Activated CD4-positive, alpha-beta T cell treated with anti-CD3 and anti-CD28 coated beads for 24 hours (primary cell): ENCODE measurements at places on chromosomes 4 and X.
A peak's percentile ranks its signal among the peaks of the same experiment; 100 is the strongest.

- DNase-seq = no peak
Observed at GRCh38 chr4:40628888-40629287, 776 bp downstream of the RBM47 start.

DNA sequence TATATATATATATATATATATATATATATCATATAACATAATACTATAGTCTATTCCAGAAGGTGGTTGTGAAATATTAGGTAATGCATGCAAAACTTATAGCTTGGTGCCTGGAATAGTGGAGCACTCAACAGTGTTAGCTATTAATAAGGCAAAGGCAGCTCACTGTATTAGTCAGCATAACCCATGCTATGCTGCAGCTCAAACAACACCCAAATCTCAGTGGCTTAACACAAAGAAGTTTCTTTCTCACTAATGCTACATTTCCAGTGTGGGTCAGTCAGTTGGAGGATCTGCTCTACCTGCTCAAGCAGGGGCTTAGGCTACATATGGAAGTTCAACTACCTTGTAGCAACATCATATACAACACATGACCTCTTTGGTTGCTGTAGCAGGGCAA, 5.2 kb upstream of the RPGR start:
- DNase-seq = no peak

DNA sequence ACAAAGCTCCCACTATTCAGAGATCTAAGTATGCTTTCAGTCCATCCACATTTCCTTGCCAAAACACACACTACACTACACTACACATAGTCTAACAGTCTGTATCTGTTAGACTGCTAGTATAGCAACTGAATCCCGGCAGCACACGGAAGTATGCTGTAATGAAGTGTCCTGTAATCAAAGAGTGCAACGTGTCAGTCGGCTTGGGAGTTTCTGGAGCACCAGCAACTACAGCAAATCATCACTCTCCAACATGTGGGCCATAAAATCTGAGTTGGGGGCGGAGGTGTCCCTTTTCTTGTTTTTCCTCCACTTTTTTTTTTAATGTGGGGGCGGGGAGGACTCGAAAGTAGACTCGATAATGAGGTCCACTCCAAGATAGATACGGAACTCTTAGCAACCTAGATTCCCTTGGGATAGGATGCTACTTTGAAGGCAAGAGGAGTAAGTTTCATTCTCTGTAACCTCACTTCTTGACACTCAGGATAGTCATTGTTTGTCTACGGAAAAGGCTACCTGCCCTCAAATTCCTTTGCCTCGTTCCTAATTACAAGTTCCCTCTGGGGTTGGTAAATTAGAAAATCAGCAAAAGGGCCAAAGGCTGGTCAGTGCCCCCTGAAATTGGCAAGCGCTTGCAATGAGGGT, 722 bp downstream of the SLC10A7 start:
- peak; percentile 4 for DNase-seq

GRCh38 chr4:3364199-3364598, 71.4 kb downstream of the RGS12 start:
- DNase-seq = no peak

DNA sequence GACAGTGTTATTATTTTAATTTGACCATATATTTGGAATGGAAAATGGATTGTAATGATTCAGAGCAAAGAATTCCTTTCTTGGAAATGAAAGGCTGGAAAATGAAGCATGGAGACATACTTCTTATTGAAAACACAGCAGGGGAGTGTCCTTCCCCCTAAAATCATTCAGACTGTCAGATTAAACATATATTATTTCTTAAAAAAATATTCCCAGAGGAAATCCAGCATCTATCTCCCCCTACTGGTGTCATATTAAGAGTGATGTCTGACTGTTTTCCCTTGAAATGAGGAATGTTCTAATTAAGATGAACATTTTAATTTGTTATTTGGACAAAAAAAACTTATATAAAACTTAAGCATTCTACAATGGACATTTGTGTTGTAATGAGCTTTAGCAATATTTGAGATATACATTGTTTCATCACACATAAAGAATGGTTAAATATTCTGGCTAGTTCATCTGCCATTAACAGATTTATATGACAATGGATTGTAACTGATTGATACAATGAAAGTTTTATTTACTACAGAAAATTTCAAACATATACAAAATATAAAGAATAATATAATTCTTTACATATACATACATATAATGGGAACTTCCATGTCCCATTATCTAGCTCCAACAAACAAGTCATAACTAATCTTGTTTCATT, 264.6 kb downstream of the SPRY1 start:
- no peak for DNase-seq

GRCh38 chrX:53253293-53254020, 27.9 kb downstream of the IQSEC2 start:
- no peak for DNase-seq

- no peak for DNase-seq
Observed at GRCh38 chr4:140829825-140830224, 73.6 kb upstream of the TBC1D9 start.

GRCh38 chr4:127362686-127363085, 270.1 kb upstream of the INTU start:
- no peak for DNase-seq

DNA sequence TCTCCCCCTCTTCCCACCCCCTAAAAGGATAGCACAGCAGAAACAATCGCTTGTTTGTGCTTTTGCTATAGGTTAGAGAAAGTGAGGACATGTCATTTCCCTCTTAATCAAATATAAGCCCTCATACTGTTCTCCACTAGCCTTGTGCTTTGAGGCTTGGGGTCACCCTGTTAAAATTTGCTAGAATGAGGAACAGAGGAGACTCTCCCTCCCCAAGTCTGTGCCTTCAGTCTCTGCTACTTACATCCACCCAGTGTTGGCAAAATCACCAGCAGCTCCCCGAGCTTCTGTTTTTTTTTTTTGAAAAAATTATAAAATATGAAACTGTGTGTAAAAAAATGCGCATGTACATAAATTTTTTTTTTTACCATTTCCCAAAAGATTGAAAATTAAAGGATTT, 19.3 kb downstream of the KLF3 start:
- no peak for DNase-seq

DNA sequence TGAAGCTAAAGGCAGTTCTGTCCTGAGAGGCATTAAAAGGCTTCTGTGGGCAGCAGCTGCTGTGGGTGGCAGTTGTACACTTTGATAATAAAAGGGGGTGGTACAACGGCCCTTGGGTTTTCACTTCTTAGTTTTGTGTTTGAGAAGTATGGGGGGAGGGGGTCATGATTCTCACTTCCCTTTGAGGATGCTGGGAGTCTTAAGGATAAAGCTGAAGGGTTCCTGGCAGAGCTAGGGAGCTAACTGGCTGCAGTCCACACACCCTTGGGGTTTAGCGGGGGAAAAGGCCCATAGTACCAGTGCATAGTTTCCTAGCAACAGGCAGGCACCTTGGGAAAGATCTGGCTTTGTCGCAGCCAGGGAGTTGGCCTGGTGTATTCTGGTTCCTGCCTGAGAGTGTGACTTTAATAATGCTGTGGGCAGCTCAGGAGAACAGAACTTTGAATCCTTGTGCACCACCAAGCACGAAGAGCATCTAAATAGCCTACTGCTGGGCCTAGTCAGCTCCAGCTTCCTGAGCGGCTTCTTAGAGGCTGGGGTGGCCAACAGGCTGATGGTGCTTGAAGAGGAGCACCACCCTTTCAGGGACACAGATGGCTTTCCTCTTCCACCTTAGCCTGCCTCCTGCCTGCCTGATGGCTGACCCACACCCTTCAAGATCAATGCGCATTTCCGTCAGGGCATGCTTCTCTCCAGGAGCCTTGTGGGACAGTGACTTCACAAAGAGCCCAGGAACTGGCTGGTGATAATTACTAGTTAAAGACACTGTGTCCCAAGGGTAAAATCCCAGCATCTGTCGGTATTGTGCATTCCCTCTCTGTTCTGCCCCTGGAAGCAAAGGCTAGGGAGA, 12.5 kb downstream of the ZBTB33 start:
- DNase-seq = no peak

GRCh38 chr4:110073053-110073845, 125.2 kb downstream of the ELOVL6 start:
- DNase-seq = no peak

GRCh38 chr4:73127839-73128453, 58.4 kb upstream of the COX18 start:
- no peak for DNase-seq

GRCh38 chrX:120791013-120791643, 84.5 kb downstream of the CT47B1 start:
- no peak for DNase-seq

- DNase-seq = no peak
Observed at GRCh38 chr4:176833400-176834175, 40.9 kb upstream of the VEGFC start.

DNA sequence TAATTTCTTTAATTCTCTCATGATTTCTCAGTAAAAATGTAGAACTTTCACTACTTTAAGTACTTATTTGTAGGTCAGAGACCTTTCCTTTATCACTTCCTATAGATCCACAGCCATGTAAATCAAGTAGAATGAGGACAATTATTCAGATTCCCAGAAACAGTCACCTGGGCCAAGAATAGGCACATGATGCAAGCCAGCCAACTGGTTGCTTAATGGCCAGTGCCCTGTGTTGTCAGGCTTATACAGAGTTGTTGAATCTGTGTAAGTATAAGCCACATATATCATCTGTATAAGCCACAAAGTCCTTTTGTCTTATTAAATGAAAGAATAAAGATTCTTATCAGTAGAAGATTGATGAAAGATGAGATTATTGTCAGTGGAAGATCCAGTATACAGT, 5.2 kb downstream of the BANK1 start:
- no peak for DNase-seq

DNA sequence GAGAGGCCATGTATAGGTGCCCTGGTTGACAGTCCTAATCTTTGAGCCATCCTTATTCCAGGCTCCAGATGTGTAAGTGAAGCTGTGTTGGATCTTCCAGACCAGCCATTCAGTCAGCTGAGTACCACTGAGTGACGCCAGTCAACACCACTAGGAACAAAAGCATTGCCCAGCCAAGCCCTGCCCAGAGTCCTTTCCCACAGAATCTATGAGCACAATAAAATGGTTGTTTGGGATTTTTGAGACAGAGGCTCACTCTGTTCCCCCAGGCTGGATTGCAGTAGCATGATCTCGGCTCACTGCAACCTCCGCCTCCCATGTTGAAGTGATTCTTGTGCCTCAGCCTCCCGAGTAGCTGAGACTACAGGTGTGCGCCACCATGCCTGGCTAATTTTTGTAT, 262.5 kb downstream of the BCOR start:
- no peak for DNase-seq

- no peak for DNase-seq
Observed at GRCh38 chrX:53241558-53241957, 16.6 kb upstream of the KDM5C start.

DNA sequence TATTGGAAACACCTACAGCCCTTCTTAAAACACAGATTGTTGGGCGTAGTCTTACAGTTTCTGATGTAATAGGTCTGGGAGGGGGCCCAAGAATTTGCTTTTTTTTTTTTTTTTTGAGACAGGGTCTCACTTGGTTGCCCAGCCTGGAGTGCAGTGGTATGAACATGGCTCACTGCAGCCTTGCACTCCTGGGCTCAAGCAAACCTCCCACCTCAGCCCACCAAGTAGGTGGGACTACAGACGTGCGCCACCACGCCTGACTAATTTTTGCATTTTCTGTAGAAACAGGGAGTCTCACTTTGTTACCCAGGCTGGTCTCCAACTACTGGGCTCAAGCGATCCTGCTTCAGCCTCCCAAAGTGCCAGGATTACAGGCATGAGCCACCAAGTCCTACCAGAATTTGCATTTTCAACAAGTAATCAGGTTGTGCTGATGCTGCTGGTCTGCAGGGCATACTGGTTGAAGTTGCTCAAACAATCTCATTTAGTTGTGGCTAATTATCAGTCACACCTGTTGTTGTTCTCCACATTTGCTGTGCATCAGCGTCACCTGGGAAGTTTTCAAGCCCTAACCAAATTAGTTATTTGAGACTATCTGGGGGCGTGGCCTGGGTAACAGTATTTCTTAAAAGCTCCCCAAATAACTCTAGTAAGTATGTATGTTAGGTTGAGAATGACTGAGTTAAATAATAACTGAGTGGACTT, 14.0 kb downstream of the TMEM154 start:
- DNase-seq = no peak

DNA sequence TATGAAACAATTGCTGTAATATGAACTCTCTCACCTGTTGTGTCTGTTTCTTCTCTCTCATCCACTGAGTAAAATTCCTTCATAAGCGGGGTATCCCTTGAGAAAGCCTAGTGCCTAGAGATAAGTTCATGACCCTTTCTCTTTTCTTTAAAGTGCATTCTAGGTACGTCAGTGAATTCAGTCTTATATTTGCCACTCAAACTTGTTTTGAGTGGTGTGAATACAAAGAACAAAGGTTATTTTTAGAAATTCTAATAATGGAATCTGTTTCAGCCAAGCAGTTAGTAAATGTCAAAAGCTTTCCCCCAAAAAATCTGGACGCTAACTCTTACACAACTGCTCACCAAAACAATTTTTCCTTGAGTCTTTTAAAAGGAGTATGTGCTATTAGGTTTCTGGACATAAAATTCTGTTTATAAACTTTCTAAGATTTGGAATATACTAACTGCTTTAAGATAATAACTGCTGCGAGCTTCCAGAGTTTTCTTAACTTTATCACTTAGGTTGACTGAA, 112.0 kb downstream of the VEGFC start:
- DNase-seq = no peak

DNA sequence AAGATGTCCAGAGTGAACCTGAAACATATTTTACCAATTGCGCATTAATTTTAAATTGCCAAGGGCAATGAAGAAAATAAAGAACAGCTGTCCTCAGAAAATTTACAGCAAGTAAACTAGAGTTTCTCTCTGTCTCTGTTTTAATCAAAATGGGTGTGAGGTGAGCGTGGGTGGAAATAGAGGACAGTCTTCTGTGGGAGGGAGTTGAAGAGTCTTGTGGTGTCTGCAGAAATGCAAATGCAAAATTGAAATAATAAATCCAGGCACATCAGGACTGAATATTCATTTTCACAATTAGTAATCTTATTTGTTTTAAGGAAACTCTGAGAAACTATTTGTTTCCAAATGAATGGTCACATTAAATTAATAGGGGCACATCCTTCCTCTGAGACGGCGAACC, 192.0 kb downstream of the ARHGAP10 start:
- DNase-seq = no peak

GRCh38 chr4:168538632-168539031, 41.8 kb downstream of the PALLD start:
- no peak for DNase-seq

- DNase-seq = no peak
Observed at GRCh38 chrX:117538178-117539089, 578.2 kb downstream of the KLHL13 start.

DNA sequence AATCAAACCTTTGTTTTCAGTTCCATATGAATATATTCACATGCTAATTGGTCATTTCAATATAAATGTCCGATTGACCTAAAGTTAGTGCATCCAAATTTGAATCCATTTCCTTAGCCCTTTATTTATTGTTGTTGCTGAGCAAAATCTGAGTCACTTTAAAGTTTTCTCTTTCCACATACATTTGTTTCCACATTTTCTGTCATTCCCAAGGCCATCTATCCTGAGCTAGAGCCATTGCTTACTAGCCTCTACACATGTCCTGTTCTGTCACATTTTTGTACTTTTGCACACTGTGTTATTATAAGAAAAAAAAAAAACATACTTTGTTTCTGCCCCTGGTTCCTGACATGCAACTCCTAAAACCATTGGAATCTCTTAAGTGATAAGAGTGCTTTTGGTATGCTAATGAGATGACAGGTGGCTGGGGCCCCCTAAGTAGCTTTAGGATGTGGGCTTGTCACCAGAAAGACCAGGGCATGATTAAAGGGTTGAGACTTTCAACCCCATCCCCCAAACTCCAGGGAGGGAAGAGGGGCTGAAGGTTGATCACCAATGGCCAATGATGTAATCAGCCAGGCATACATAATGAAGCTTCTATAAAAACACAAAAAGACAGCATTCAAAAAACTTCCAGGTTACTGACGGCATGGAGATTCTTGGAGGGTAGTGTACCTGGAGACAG, 353.3 kb upstream of the MAGEB16 start:
- no peak for DNase-seq
